ENCODE measurements at places on chromosomes 3 and 15. TPM values are rescaled to one million over a fixed set of nuclear protein-coding genes. Genes with fewer than 3 reads are reported as not detected.

DNA sequence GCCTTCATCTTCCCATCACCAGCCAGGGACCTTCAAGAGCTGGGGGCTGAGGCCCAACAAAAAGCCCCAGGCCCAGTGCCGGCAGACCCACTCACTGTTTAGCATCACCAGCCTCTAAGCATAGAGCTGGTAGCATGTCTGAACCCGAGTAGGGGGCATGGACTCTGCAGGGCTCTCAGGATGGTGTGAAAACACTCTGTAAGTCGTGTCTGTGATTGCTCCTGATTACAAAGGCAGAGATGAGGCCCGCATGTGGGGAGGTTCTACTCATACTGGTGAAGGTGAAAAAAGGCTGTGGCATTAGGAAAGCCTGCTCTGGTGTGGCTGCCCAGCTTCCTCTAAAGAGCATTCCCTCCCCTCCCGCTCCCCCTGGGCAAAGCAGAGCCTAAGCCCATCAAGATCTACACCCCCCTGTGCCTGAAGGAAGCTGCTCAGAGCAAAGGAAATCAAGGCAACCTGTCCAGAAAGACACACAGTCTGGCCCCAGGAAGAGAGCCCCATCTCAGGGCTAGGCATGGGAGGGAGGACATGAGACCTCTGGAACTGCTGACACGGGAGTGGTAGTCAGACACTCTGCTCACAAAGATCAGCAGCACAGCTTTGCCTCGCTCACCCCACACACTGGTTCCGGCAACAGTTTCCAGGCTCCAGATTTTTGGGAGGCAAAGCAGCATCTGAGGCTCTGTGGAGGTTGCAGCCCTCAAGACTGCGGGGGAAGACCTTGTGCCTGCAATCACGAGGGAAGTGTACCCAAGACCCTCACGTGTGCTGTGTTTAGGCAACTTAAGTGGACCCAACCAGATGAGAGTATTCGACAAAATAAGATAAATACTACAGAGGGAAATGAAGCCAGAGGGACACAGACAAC lies 36.7 kb downstream of the CCDC12 start:
- no peak for DNase-seq

DNA sequence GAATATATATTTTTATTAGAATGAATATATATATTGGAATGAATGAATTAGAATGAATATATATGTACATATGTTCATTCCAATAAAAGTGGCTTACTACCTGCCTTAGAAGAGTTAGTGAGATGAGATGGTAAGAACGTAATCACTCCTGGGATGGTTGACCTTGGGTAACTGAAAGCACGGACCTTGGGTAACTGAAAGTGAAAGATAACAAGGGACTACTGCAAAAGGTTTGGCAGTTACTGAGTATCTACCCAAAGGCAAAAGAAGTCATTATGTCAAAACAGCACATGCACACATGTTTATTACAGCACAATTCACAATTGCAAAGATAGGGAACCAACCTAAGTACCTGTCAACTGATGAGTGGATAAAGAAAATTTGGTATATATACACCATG lies 16.5 kb downstream of the ARNT2 start:
- no peak for DNase-seq

DNA sequence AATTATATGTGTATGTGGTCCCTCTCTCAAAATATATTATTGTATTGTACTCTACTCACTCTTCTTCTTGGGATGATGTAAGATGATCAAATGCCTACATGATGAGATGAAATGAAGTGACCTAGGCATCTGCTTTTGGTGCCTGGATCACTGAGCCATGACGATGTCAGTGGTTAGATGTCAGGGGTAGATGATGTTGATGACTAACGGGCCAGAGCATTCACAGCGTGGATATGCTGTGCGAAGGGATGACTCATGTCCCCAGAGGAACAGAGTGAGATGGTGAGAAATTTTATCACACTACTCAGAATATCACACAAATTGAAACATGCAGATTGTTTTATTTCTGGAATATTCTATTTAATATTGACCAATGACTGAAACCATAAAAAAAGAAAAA lies 233.9 kb upstream of the CADM2 start:
- no peak for DNase-seq

The AHSG gene
- total RNA-seq: 1.2 TPM

The DLL4 gene
- not detected for total RNA-seq

DNA sequence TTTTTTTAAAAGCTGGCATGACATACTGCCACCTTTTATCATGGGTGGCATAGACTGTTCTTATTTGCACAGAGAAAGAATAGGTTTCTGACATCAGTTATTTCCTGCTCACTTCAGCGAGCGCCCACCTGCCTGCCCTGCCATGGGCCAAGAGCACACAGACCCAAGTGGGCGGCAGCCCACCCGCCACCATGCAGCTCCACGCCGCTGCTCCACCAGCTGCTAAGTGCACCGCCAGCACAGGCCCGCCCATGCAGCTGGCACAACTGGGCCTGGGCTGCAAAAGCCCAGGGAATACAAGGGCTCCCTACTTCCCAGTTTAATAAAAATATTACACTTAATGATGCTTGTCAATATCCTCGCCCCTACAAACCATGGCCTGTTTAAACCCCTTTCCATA lies 15.4 kb downstream of the ZNF148 start:
- DNase-seq: no peak

DNA sequence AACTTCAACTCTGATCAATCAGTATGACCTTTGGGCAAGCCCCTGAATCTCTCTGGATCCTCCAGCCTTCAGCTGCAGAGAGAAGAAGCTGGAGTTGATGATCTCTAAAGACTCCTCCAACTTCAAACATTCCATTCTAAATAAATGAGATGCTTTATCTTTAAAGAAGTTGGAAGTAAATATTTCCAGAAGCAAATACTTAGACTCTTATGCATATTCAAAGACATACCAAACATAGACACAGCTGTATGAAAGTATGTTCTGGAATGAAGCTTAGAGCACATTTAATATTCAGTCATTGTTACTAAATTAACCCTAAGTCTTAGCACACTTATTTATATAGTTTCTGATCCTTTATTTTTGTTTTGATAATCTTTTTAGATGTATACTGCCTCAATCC lies 77.6 kb upstream of the ACP3 start:
- no peak for DNase-seq

- no peak for DNase-seq
Measured at GRCh38 chr3:43379343-43379742, 93.0 kb downstream of the SNRK start.

GRCh38 chr3:116135457-116136085 lies 309.7 kb downstream of the LSAMP start:
- no peak for DNase-seq

- DNase-seq: no peak
Measured at GRCh38 chr15:55992769-55993110, 672 bp downstream of the NEDD4 start.

DNA sequence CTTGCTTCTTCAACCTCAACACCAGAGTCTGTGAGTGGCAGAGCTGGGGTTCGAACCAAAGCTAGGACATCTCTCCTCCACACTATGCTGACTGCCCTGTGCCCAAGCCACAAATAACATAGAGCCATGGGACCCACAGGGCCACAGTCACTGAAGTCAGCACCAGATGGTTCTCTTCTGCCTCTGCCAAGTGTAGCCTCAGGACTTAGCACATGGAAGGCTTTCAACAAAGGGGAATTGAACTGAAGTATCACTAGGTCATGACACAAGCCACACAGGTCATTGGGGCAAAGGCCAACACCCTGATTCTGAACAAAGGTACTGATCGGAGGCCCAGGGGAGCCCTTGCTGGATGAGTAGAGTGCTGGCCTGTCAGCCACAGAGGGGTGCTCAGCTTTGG lies 83.6 kb downstream of the BDH1 start:
- DNase-seq: no peak

DNA sequence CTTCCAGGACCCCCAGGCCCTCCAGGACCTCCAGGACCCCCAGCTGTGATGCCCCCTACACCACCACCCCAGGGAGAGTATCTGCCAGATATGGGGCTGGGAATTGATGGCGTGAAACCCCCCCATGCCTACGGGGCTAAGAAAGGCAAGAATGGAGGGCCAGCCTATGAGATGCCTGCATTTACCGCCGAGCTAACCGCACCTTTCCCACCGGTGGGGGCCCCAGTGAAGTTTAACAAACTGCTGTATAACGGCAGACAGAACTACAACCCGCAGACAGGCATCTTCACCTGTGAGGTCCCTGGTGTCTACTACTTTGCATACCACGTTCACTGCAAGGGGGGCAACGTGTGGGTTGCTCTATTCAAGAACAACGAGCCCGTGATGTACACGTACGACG lies 22.1 kb upstream of the CMSS1 start:
- no peak for DNase-seq

- no peak for DNase-seq
Measured at GRCh38 chr3:131972550-131972949, 62.3 kb downstream of the CPNE4 start.

DNA sequence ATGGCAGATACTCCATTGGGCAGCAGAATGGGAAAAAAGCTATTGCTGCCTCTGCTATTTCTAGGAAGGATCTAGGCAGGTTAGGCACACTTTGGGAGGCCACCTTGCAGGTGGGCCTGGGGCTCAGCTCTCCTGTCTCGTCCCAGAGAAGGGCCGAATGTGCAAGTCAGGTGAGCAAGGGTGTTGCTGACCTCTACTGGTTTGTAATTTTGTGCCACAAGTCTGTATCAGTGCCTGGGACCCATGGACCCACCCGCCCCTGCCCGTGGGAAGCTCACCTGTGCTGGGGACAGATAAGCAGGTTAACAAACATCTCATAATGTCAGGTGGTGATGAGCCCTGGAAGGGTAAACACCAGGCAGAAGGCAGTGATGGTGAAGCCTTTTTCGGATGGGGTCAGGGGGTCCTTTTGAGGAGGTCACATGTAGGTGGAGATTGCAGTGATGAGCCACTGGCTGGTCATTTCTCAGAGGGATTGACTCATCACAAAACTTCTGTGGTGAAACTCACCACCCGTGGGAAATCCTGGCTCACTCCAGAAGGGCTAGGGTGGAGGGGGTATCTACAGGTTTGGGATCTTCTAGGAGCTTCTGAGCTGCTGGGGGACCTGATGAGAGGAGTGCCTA lies 161.3 kb downstream of the KLF13 start:
- DNase-seq: peak; percentile 61

DNA sequence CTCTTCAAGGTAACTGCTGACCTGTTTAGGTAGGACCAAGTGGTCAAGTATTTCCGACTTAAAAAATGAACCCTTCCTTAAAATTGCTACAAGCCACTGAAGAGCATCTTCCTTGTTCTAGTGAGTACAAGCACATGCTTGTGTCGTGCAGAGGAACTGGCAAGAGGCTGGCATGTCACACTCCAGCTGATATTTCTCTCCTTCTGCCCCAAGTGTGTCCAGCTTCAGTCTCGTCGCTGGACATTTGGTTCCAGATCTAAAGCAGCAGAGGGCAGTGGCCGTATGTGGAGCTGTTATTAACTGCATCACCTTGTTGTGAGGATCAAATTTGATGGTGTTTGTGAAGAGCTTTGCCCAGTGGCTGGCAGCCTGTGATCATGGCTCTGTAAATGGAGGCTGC lies 10.0 kb downstream of the RBP2 start:
- DNase-seq: no peak

DNA sequence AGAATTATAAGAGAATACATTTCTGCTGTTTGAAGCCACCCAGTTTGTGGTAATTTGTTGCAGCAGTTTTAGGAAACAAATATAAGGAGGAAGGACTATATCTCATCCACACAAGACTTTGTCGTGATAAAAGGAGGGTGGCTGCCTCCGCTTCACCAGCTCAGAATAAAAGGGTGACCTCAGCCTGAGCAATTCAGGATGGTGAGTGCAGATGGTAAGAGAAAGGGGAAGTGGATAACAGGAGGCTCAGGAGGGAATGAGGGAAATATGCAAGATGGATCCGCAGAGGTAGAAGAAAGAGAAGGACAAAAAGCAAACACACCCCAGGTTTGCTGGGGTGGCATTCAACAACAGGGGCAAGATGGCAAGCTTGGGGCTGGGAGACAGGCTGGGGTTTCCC lies 108.1 kb upstream of the TNFAIP8L3 start:
- DNase-seq: no peak

GRCh38 chr3:79314962-79315361 lies 452.8 kb downstream of the ROBO1 start:
- no peak for DNase-seq

DNA sequence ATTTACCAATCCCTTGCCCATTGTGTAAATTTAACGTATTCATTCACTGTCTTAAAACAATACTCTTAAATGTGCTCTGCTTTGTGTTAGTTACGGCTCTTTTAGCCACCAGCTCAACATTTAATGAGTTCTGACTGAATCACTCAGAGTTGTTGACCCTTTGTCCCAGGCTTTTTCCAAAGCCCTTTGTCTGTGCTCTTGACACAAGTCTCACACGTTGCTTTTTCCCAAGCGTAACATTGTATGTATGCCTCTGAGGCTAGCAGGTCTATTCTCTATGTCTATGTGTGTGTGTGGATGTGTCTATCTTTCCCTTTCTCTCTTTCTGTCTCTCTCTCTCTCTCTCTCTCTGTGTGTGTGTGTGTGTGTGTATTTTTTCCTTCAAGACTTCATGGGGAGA lies 435.4 kb upstream of the GOLIM4 start:
- no peak for DNase-seq

GRCh38 chr3:52352566-52352965 lies 36.4 kb downstream of the DNAH1 start:
- no peak for DNase-seq

The BFSP2 gene
- total RNA-seq: 7.1 TPM

DNA sequence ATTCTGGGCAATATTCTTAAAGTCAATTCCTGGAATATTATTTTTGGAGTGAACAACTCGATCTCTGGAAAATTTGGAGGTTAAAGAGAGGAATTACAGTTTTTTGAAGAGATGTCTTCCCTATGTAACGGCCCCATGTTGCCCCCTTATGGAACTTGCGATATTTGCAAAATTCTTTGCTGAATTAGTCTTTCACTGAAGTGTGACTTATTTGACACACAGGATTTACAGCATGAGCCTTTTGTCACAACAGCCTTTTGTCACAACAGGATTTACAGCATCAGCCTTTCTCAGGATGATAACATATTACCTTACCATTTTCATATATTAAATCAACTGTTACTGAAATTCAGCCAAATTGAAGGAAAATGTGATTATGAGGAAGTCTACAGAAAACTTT lies 37.8 kb upstream of the SPTSSB start:
- no peak for DNase-seq

- DNase-seq: peak; percentile 31
Measured at GRCh38 chr3:114499976-114500375, 206.1 kb downstream of the TIGIT start.

DNA sequence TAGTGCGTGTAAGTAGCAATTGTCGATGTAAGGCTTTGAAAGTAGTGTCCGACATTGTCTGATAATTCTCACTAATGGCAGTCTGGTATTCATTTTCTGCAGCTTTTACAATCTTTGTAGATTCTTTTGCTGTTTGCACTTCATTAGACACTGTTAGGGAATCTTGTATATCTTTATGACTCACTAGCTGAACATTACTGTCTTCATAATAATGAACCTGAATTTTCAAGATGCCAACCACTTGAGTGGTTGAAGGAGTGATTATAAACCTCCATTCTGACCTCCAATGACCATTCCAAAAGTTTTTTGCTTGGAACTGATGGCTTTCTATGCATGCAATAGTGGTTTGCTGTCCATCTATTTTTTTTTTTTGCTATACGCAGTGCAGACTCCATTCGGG lies 76.4 kb upstream of the MFGE8 start:
- no peak for DNase-seq

Measured in GM12878 (cell line).